NCI-H1105 (cell line): ENCODE measurements at places on chromosomes 1 and 21.

GRCh38 chr1:152071123-152071522 is 17.7 kb downstream of the TCHHL1 start:
- DNase-seq: no peak

GRCh38 chr21:27722095-27722494 is 755.2 kb upstream of the ADAMTS5 start:
- no peak for DNase-seq

DNA sequence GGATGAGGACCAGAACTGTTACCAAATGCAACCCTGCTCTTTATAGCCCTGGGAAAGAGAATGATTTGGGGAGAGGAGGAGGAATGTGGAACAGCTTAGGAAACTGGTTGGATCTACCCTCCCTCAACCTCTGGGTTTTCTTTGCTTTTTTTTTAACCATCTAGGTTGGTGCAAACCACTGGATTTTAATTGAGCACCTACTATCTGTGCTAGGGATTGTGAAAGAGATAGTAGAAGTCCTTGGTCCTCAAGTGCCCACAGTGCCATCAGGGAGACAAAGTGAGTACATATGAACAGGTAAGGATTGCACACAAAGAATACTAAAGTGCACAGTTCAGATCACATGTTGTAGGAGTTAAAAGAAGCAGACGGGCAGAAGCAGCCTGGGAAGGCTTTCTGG is 4.7 kb downstream of the TAGLN2 start:
- DNase-seq: no peak

GRCh38 chr1:109263597-109264378 is 14.4 kb downstream of the CELSR2 start:
- no peak for DNase-seq

GRCh38 chr1:3530086-3530925 is 75.8 kb downstream of the ARHGEF16 start:
- peak; percentile 78 for DNase-seq

GRCh38 chr1:55156093-55156492 is 59.1 kb downstream of the USP24 start:
- DNase-seq: no peak

DNA sequence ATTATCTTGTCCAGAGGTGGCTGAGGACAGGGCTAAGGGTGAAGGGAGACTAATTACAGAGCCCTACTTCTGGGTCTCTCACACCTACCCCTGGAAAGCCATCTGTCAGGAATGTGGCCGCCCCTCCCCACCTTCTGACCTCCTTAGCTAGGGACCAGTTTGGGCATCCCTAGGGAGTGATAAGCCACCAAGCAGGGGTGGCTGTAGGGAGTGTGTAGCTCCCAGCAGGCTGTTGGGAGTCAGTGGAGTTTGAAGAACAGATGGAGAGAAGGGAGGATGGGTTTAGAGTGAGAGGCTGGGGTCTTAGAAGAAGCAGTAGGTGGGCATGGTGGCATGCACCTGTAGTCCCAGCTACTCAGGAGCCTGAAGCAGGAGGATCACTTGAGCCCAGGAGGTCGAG is 808 bp upstream of the SERINC2 start:
- DNase-seq: no peak

DNA sequence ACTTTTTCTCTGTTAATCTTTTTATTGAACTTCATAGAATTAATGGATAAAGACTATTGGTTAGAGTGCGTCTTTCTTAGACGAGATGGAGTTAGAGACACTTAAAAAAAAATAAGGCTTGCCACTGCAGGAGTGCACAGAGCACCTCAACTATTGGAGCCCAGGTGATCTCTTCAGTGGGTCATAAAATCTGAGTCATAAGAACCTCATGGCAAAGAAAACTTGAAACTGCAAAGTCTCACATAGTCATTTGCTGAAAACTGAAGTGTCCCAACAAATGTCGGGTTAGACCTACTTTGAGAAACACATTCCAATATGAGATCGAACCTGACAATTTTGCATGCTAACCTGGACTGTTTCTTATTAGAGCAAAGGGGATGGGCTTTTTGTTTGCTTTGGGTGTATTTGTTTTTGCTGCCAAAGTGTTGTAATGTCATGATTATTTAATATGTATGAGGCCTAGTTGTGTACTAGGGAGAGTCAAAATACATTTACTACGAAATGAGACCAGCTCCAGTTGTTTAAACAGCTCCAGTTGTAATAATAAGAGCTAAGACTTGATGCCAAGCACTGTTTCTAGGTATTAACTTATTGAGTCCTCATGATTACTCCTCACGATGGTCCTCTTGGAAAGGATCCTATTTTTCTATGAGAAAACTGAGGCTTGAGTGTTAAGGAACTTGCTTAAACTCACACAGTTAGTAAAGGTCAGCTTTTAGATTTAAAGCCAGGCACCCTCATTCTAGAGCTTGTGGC is 65.1 kb downstream of the DDR2 start:
- no peak for DNase-seq

DNA sequence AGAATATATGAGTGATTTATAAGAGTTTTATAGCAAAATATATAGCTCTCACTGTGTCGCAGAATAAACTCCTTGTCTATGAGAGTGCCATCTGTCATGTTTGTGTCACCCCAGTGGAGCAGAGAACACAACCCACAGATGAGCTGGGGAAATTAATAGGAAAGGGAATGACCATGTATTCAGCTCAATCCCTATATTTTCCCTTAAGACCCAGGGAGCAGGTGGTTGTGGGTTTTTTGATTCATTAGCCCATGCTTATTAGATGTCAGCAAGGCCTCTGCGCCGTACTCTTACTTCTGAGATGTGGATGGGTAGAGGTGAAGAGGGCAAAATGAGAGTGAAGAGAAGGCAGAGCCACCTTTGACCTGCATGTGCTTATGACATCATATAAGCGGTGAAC is 4.1 kb upstream of the GREM2 start:
- DNase-seq: no peak

DNA sequence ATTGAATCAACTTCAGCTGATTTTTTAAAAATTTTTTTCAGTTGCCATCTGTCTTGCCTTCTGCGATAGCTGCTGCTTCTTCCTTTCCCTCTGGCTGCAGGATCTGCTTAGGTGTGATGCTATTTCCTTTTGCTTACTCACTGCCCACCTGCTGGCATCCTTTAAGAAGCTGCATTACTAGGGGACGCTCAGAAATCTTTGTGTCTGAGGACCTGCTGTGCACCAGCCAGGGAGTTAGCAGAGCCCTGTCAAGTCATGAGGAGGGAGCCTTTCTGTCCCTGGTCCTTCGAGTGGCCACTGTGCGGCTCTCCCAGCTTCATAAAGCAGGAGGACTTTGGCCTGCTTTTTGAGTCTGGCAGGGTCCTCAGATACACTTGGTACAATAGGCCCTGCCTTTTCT is 327.8 kb downstream of the USH2A start:
- no peak for DNase-seq

- no peak for DNase-seq
Measured at GRCh38 chr1:94623560-94624148, 82.1 kb upstream of the F3 start.

GRCh38 chr1:46248122-46248920 is 758 bp downstream of the RAD54L start:
- peak; percentile 83 for DNase-seq

GRCh38 chr1:43590388-43590925 is 59.5 kb upstream of the KDM4A start:
- no peak for DNase-seq

- no peak for DNase-seq
Measured at GRCh38 chr1:199678771-199679170, 348.7 kb upstream of the NR5A2 start.

- DNase-seq: no peak
Measured at GRCh38 chr1:115838431-115839028, 2.4 kb downstream of the NHLH2 start.

DNA sequence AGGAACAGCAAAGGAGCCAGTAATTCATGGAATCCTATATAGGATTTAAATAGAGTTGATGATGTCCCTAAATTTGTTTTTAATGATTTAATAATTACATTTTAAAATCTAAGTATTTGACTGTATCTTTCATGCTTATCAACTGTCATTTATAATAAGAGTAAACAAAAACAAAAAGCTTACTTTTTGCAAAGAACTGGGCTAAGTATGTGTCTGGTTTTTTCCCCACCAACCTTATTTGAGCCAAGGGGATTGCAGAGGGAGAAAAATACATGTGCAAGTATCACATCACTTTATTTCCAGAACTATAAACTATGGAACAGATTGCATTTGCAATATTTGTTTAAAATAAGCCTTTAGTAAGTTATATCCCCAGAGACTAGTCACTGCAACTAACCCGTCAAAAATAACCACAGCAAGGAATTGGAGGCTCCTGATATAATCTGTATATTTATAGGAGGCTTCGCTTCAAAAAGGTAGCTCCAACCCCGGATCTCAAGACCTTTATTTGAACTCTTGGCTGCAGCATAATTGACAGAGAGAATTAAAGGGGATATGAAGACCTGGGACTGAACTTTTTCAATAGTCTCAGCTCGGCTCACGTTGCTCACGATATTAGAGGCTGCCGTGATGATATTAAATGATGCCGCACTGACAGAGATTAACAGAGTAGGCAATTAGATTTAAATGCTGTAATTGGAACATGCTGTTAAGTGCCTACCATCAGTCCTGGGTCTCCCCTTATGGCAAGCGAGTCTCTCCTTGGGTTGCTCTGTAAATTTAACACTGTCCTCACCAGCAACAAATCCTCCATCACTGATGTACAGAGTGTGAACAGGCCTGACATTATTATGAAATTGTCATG is 329.1 kb upstream of the NFIA start:
- peak; percentile 88 for DNase-seq

DNA sequence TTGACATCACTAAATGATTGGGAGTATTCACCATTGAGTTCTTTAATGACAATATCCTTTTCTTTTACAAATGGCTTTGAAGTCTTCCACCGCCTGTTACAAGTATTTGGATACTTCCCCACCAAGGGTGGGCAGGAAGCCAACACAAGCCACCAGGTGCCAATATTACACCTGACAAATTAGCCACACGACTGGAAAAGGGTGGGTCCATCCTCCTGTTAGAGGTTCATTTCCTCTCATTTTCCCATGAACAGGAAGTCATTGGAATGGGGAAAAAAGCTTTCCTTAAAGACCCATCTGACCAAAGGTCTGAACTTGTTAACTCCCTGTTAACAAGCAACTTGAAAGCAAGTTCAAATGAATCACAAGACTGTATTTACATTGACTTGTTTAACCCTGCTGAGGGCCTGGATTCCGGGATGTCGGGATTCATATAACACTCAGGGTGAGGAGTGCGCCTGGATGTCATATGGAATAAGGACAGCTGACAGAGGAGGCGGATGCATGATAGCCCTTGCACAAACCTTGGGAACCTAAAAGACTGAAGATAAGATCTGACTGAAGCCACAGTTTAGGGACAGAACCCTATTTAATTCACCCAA is 40.5 kb upstream of the PROX1 start:
- DNase-seq: peak; percentile 74

GRCh38 chr21:43591571-43591970 is 67.7 kb downstream of the HSF2BP start:
- DNase-seq: no peak

GRCh38 chr1:100760511-100760910 is 41.0 kb downstream of the VCAM1 start:
- no peak for DNase-seq

- no peak for DNase-seq
Measured at GRCh38 chr21:38839328-38840286, 33.9 kb downstream of the ETS2 start.

DNA sequence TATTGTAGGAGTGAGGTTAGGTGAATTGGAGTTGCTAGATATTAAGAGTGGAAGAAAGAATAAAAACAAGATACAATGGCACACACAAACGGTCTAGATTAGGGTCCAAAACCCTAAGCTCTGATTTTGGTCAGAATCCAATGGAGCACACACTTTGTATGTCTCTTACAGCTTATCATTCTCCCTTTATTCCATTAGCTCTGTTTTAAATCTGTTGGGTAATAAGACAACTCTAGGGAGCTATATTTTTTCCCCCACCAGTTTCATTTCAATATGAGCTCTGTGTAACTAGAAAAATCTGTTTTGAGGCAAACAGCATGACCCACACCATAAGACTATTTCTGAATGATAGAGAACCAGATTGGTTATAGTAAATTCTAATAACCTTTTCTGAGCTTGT is 465.6 kb downstream of the ADGRL2 start:
- no peak for DNase-seq

DNA sequence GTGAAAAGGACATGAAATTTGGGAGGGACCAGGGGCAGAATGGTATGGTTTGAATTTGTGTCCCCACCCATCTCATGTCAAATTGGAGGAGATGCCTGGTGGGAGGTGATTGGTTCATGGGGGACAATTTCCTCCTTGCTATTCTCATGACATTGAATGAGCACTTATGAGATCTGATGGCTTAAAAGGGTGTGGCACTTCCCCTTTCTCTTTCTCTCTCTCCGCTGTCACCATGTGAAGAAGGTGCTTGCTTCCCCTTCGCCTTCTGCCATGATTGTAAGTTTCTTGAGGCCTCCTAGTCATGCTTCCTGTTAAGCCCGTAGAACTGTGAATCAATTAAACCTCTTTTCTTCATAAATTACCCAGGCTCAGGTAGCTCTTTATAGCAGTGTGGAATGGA is 7.6 kb upstream of the GBP4 start:
- DNase-seq: no peak

- DNase-seq: no peak
Measured at GRCh38 chr1:33460144-33460543, 12.3 kb upstream of the ZSCAN20 start.

- DNase-seq: no peak
Measured at GRCh38 chr21:23861911-23862504, 1745.3 kb downstream of the MRPL39 start.

DNA sequence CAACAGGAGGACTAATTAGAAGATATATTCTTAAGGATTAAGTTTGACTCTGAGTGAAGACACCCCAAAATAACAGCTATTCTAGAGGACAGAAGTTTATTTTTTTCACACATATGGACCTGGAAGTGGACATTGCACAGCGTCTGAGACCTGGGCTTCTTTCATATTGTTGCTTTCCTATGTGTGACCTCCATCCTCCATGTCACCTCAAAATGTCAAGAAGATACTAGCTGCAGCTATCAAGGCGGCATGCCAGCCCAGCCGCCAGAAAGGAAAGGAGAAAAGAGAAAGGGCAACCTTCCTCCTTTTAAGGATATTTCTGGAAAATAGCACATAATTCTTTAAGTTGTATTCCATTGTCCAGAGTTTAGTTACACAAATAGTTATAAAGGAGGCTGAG is 220.4 kb downstream of the PATJ start:
- DNase-seq: no peak

- peak; percentile 32 for DNase-seq
Measured at GRCh38 chr1:184753608-184754475, 816 bp downstream of the EDEM3 start.

- no peak for DNase-seq
Measured at GRCh38 chr1:206722751-206723461, 38.2 kb downstream of the MAPKAPK2 start.

GRCh38 chr1:119141020-119141424 is 569 bp upstream of the WARS2 start:
- no peak for DNase-seq

- no peak for DNase-seq
Measured at GRCh38 chr1:176315519-176316220, 108.6 kb upstream of the COP1 start.
